ENCODE measurements at places on chromosomes 2 and 18. TPM values are rescaled to one million over a fixed set of nuclear protein-coding genes. Genes with fewer than 3 reads are reported as not detected.

Gene C18orf54
- 1.3 TPM for total RNA-seq

Gene RAB3GAP1
- total RNA-seq: 63.3 TPM

Gene TM4SF20
- total RNA-seq: 0.09 TPM

Gene PSTPIP2
- total RNA-seq: 5.7 TPM

Gene PLGLB1
- 1.8 TPM for total RNA-seq

Gene SIX2
- total RNA-seq: under 0.01 TPM

Gene MDH1B
- 1.4 TPM for total RNA-seq

Gene QPCT
- total RNA-seq: 9.5 TPM

Gene EEF1B2
- 943 TPM for total RNA-seq

Gene SAG
- total RNA-seq: not detected

Gene LCT
- not detected for total RNA-seq

Gene LANCL1
- 31.3 TPM for total RNA-seq

Gene MOGAT1
- not detected for total RNA-seq

Gene STK11IP
- 11.4 TPM for total RNA-seq

Gene FAM210A
- total RNA-seq: 32.4 TPM

Gene RBKS
- 1.6 TPM for total RNA-seq

Gene NT5DC4
- not detected for total RNA-seq

Gene GPR55
- total RNA-seq: not detected

Gene CDCA7
- 0.43 TPM for total RNA-seq

Gene POTEJ
- total RNA-seq: not detected

Gene TTC21B
- total RNA-seq: 25.4 TPM

Gene IL36RN
- 0.09 TPM for total RNA-seq

Gene GKN1
- total RNA-seq: not detected

Gene CYBRD1
- total RNA-seq: 340 TPM

Gene USP40
- 38.1 TPM for total RNA-seq

Gene UPP2
- not detected for total RNA-seq

Gene CD8B2
- not detected for total RNA-seq

Gene ASB18
- total RNA-seq: not detected

Gene KCTD18
- total RNA-seq: 26.5 TPM

Gene GAREM1
- total RNA-seq: 4.1 TPM

Gene HEATR5B
- 14.4 TPM for total RNA-seq

Gene SPATA3
- not detected for total RNA-seq

Gene CCT4
- 133 TPM for total RNA-seq

Gene PROM2
- total RNA-seq: 0.28 TPM

Gene CHST9
- total RNA-seq: not detected

Gene GATA6
- 28.6 TPM for total RNA-seq

Gene RANBP2
- 63.2 TPM for total RNA-seq

Gene ACVR1
- 23.4 TPM for total RNA-seq

Gene RAD51AP2
- not detected for total RNA-seq

Gene PDE1A
- total RNA-seq: 42.4 TPM

Gene DYSF
- total RNA-seq: 0.65 TPM

Gene TUBA3E
- not detected for total RNA-seq

Data from smooth muscle cell of bladder (primary cell).